Fibroblast of pulmonary artery (primary cell): ENCODE measurements at places on chromosomes 16 and 17.

- DNase-seq = no peak
These were observed 42.8 kb upstream of the KIFC3 start for GRCh38 chr16:57845115-57845514.

GRCh38 chr17:73128496-73128895, 36.0 kb upstream of the SLC39A11 start:
- DNase-seq = no peak

DNA sequence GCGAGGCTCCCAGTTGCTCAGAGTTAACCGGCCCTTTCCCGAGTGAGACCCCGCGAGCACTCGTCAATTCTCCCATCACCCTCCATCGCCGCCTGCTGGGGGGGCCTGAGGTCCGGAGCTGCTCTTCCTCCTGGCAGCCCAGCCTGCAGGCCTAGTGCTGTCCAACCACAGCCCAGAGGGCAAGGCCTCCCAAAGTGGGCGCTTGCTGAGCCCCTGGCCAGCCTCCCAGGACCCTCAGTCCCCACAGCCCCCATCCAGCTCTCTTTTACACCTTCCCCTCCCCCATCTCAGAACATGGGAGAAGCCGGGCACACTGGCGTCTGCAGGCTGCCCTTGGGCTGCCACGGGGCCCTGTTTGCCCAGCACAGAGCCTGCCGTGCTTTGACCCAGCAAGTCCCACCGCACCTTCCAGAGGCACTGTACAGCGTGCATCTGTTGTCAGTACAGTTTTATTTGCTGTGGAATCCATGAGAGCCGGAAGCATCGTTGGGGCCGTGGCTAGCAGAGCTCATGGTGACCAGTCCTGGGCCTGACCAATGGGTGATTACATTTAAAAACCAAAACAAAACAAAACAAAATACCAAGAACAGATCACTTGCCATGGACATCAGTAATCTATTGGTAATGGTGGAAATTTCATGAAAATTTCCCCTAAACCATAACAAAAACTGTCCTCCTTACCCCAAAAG, 96.1 kb upstream of the CBX4 start:
- DNase-seq = no peak

DNA sequence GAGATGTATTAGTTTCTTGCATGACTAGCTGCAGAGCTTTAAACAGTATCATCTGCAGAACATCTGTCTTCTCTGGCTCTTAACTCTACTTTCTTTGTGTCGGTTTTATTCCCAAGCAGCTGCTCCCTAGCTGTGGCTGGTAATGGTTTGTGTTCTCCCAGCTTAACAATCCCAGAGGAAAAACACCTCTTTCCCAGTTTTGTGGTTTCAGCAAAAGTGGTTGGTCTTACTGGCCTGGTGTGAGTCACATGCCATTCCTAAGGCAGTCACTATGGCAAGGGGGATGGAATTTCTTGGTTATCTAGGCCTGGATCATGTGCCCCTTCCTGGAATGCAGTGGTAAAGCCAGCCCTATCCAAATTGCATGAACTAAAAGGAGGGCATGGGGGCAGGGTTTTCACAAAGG, 27.5 kb downstream of the OMG start:
- DNase-seq = peak; percentile 95

- DNase-seq = peak; percentile 10
These were observed 132.7 kb upstream of the HSBP1 start for GRCh38 chr16:83674931-83675535.

GRCh38 chr17:44192750-44193149, 6.0 kb downstream of the TMUB2 start:
- DNase-seq = no peak

DNA sequence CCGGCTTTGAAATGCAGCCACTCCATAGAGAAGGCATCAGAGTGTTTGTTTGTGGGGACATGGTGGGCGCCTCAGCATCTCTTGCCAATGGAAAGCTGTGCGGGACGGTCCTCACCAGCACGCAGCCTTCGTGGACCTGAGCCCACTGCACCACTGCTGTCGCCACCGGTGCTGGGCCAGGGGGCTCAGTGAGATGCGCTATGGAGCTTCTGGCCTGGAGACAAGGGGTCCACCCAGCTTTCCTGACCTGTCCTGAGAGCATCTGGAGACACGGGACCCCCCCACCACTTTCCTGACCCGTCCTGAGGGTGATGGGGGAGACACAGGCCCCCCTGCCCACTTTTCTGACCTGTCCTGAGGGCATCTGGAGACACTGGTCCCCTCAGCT, 79.4 kb downstream of the LMF1 start:
- DNase-seq = no peak

DNA sequence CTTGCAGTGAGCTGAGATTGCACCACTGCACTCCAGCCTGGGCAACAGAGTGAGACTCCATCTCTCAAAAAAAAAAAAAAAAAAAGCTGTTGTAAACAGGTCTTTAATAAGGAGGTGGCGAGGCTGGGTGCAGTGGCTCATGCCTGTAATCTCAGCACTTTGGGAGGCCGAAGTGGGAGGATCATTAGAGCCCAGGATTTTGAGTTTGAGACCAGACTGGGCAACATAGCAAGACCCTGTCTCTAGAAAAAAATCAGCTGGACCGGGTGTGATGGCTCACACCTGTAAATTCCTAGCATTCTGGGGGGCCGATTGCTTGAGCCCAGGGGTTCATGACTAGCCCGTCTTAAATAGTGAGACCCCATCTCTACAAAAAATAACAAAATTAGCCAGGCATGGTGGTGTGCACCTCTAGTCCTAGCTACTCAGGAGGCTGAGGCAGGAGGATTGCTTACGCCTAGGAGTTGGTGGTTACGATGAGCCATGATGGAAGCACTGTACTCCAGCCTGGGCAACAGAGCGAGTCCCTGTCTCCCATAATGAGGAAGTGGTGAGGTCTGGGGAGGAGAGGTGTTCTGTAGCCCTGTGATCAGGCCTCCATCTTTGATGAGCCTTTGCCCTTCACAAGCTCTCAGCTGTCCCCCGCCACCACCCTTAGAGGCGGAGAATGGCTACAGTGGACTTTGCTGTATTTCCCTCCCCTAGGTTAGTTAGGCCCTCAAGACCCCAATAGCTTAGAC, 36.2 kb downstream of the ZNF778 start:
- no peak for DNase-seq

DNA sequence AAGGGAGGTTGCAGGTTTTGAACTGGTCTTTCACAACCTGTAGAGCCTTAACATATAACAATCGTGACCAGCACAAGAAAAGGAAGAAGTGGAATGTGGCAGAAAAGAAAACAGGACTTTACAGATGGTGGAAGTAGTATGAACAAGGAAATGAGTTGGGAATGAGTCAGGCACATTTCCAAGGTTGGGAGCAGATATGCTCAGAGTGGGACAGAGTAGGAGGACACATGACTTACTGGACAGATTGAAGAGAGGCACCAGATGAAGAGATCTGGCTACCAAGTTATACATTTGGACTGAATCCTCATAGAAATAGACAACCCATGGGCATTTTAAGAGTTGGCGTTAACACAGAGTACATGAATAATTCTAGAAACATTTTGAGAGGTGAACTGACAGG, 95.3 kb downstream of the ZNF18 start:
- DNase-seq = no peak

DNA sequence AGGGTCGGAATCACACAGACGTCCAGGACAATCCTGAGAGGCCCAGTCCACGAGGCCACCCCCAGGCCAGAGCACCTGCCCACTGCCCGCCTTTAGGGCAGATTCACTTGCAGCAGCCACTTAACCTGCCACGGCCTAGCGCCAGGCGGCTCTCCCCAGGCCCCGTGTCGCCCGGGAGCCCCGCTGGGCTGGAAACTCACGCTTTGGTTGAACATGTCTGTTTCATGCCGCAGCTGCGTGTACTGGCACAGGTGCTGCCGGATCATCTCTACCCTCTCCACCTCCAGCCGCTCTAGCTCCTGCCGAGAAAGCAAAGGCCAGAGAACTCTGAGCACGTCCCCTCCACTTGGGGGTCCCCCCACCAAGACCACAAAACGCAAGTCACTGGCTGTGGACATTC, 12.7 kb upstream of the RCVRN start:
- no peak for DNase-seq

- DNase-seq = no peak
These were observed 29.5 kb downstream of the HYDIN start for GRCh38 chr16:71201054-71201453.

- no peak for DNase-seq
These were observed 15.7 kb upstream of the NOG start for GRCh38 chr17:56577843-56578204.

DNA sequence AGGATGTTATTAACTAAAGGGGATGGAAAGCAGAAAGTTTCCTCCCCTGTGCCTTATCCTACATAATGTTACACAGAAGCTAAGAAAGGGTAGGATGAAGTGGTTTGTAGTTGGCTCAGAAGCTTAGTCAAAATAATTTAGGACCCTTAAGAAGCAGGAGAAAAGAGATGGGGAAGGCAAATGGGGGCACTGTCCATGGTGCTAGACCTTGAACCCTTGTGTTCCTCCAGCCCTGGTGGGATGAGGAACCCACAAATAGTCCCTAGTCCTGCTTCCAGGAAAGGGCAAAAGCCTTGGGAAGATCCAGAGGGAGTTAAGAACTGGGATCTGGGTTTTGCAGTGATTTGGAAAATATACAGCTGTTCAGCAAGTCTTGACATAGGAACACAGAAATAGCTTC, 54.5 kb downstream of the SLC5A11 start:
- peak; percentile 4 for DNase-seq
